ENCODE measurements at places on chromosomes 2 and 18.
A peak's percentile ranks its signal among the peaks of the same experiment; 100 is the strongest.

GRCh38 chr2:148044322-148044721, 23.4 kb downstream of the MBD5 start:
- DNase-seq: no peak

- DNase-seq: no peak
Observed at GRCh38 chr18:9146224-9146623, 9.6 kb downstream of the ANKRD12 start.

DNA sequence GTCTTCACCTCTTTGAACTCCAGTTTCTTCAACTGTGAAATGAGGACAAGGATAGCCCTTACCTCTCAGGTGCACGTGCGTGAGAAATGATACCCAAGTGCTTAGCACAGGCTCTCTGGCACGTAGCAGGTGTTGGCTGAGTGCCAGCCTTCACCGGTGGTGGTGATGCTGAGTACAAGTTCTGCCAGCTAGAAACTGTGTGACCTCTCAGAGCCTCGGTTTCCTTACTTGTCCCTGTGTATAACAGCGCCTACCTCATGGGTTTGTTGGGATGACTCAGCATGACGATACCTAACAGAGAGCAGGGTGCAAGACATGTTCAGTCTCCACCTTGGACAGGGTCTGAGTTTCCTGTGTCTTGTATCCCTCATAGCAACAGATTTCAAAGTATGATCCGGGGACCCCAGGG, 205.1 kb downstream of the TNS1 start:
- no peak for DNase-seq

GRCh38 chr2:29902356-29902755, 19.0 kb downstream of the ALK start:
- DNase-seq: no peak

DNA sequence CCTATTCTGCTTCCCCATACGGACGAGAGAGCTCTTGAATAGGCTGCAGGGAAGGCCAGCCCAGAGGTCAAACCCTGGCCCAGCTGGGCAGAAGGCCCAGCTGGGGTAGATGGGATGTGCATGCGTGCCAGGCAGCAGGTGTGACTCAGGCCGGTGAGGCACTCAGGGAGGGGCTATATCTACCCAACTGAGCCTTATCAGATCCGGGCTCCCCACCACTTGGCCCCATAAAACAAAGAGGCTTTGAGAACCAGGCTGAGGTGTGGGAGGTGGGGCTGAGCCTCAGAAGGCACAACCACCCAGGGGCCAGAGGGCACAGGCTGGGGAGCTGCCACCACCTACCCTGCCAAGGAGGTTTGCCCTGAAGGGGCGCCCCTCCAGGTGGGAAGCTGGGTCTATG, 8.0 kb upstream of the CFAP65 start:
- DNase-seq: no peak

DNA sequence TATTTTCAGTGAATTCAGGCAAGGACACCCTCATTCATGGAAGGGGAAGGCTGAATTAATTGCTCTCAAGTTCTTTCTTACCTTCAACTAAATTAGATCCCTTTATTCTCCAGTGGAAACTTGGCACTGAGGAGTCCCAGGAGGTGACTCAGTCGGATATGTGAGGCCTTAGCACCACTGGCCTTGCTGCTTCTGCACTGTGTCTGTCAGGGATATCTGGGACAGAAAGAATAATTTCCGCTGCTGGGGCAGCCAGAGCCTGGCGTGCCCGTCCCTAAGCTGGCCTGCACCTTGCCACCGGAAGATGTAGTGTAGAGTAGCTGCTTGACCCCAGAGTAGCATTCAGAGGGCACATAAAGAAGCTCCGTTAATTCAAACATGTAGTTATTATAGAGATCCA, 53.4 kb downstream of the LIMS1 start:
- DNase-seq: no peak

DNA sequence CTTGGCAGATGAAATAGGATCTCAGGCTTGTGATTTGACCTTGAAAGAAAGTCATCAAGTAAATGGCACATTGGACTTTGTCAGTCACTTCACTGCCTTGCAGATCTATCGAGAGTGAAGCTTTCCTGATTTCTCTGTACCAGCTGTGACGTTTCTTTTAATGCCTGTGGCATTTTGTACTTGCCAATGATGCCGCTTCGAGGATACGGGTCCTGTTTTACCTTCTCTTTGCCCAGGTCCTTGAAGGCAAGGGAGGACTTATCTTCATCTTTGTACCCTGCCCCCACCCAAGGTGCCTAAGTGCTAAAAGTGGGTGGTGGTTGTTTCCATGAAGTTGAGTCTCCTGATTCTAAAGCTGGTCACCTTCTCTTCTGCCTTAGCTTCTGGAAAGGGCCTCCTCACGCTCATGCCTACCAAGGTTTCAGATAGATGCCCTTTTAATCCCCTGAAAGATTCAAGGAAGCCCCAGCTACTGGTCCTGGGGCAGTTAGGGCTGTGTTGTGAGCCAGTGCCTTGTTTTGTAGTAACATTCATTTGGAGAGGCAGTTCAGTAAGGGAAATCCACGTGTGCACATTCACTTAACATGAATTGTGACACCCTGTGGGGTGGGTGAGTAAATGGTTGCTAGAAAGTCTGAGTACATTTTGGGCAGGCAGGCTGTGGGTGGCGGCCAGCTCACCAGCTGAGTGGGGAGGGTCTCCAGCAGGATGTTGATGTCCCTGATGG, 6.1 kb downstream of the LBH start:
- DNase-seq: no peak

DNA sequence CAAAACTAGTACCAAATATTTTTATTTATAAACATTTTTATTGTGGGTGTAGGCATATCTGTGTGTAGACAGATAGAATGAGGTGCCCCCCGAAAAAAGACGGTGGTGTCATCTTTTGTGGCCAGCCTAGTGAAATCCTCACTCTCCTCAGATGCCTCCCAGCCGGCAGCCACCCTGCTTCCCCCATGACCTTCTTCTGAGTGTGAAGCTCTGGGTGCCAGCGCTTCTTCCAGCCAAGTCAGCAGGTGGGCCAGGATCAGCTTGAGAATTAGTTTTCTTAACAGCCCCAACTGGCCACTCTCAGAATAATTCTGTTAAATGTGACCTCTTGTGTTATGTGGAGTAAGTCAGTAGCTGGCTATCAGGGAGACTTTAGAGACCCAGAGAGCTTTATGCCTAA, 229.6 kb upstream of the FOSL2 start:
- DNase-seq: no peak

DNA sequence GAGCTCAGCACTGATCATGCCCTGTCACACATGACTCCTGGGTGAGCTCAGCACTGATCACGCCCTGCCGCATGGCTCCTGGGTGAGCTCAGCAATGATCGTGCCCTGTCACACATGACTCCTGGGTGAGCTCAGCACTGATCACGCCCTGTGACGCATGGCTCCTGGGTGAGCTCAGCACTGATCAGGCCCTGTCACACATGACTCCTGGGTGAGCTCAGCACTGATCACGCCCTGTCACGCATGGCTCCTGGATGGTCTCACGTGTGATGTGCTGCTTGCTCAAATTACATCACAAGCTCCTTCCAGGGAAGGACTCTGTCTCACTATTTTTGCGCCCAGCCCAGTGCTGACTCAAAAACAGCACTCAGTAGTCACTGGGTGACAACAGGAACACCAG, 258.0 kb downstream of the HDAC4 start:
- no peak for DNase-seq

GRCh38 chr2:235576337-235576910, 82.6 kb downstream of the AGAP1 start:
- no peak for DNase-seq

DNA sequence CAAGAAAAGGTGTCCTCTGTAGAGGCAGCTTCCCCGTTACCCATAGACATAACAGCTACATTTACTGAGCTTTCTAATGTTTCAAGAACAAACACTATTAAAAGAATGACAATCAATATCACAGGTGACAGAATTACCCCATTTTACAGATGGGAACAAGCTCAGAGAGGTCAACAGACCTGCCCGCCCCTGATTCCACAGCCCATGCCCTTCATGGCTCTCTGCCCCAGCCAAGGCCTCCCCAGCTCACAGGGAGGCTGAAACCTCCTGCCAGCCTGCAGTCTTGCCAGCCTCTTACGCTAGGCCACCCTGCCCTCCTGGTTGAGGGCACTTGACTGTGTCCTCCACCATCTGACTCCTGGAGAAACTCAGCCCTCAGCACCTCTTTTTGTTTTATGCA, 19.1 kb upstream of the SLC35F6 start:
- no peak for DNase-seq

- DNase-seq: no peak
Observed at GRCh38 chr2:126898636-126899035, at the start of gene TEX51. TEX51 (plus strand) TSS chr2:126898890; CDS start chr2:126898919, 29 bp downstream.

GRCh38 chr2:96549967-96550786, 13.6 kb downstream of the ARID5A start:
- DNase-seq: no peak

- no peak for DNase-seq
Observed at GRCh38 chr18:79479116-79479760, 83.5 kb downstream of the NFATC1 start.

- peak; percentile 46 for DNase-seq
Observed at GRCh38 chr2:181457741-181458425, 697 bp downstream of the ITGA4 start.

Data from activated naive CD4-positive, alpha-beta T cell (primary cell).